ENCODE measurements at places on chromosomes 11 and 22.

DNA sequence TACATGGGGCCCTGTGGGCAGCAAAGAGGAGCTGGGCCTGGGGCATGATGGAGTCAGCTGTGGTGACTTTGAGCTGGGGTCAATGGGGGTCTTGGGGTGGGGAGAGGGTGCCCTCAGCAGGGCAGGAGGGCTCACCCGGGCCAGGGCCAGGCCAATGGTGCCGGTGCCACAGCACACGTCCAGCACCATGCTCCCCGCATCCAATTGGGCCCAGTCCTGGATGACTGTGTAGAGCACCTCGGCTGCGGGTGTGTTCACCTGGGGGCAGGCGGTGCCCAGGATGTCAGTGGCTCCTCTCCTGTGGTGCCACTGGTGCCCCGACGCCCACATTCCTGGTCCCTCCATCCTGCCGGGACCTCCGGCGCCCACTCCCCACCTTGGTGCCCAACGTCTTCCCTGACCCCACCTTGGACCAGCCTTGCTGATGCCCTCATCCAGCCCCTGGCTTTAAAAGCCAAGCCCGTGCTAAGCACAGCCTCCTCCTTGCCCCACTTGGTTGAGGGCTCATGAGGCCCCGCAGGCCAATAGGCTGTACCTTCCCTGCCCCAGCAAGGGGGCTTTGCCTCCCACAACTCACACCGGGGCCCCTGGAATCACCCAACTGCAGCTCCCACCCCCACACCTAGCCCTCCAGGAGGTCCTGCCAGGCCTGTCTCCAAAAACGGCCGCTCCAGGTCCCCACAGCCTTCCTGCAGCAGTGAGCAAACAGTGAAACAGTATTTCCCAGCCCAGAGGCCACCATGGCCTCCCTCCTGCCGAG, 2.2 kb upstream of the RANBP1 start:
- no peak for DNase-seq

DNA sequence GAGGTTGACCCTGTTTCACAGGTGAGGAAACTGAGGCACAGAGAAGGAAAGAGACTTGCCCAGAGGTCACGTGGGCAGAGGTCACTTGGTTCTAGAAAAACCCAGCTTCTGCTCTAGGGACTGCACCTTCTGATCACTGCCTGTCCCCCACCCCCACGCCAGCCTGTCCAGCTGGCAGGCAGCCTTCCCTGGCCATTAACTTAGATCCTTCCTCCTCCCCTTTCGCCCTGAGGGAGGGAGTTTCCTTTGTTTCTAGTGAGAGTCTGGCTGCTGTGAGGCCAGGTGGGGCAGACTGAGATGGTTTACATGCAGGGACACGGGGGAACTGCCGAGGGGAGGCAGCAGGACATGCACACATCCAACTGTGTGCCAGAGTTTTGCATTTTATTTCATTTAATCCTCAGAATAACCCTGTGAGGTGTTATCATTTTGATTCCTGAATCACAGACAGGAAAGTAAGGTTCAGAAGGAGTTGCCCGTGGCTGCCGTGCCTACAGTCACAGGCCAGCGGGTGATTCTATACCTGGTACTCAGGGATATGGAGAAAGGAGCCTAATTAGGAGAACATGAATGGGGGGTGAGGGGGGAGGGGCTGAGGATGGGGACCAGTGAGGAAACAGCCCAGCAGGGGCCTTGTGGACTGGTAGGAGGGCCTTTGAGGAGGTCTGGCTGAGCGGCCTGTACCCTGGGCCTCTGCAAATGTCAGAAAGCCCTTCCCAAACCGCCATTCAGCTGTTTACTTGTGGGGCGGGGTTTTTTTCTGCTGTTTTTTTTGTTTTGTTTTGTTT, 3.4 kb downstream of the FAM83F start:
- no peak for DNase-seq

- DNase-seq: no peak
These were observed 75.2 kb downstream of the CABIN1 start for GRCh38 chr22:24086310-24086709.

DNA sequence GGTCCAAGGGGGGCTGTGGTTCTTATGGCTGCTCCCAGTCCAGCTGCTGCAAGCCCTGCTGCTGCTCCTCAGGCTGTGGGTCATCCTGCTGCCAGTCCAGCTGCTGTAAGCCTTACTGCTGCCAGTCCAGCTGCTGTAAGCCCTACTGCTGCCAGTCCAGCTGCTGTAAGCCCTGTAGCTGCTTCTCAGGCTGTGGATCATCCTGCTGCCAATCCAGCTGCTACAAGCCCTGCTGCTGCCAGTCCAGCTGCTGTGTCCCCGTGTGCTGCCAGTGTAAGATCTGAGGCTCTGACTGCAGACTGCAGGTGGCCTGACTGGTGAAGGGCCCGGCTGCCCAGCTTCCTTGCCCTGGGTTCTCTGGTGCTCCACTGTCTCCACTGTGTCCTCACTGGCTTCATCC, 696 bp downstream of the KRTAP5-5 start:
- DNase-seq: no peak

DNA sequence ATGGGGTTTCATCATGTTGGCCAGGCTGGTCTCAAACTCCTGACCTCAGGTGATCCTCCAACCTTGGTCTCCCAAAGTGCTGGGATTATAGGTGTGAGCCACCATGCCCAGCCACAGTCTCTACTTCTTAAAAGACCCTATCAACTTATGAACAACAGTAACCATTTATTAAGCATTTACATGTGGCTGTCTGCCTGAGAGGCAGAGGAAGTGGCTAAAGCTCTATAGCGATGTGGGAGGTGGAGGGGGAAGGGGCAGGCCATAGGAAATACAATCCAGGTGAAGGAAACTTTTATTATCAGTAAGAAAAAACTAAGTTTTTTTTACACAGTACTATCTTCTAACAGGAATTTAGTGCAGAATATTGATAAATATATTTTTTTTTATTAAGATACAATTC, 87.8 kb upstream of the PHOX2A start:
- DNase-seq: no peak

GRCh38 chr11:59216641-59217564, 4.2 kb upstream of the MPEG1 start:
- DNase-seq: no peak

DNA sequence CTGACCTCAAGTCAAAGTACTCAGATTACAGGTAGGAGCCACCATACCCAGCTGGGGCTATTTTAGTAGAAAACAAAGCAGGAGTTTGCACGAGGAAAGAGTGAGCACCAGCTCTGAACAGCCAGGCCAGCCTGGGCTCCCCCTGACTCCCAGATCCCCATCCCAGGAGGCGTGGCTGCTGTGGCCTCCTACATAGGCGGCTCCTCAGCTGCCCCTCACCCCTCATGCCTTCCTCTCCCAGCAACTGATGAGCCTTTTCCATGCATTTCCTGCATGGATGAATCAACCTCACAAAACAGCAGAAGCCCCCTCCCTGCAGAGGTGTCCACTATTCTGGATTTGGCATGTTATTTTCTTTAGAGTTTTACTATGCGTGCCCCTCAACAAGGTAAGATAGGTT, 10.5 kb upstream of the FLRT1 start:
- no peak for DNase-seq

- DNase-seq: no peak
These were observed 32.2 kb upstream of the GAB2 start for GRCh38 chr11:78449866-78450265.

GRCh38 chr11:72752088-72752914, at the start of gene ARAP1:
Gene ARAP1 (minus strand): TSS chr11:72752408. CDS start chr11:72727128, 25,280 bp downstream.
- DNase-seq: no peak

GRCh38 chr11:33649944-33650343, 50.7 kb downstream of the C11orf91 start:
- DNase-seq: no peak

- no peak for DNase-seq
These were observed 28.0 kb downstream of the OR8D1 start for GRCh38 chr11:124285610-124286344.

- DNase-seq: no peak
These were observed 156.2 kb downstream of the TMEM135 start for GRCh38 chr11:87193756-87194470.

DNA sequence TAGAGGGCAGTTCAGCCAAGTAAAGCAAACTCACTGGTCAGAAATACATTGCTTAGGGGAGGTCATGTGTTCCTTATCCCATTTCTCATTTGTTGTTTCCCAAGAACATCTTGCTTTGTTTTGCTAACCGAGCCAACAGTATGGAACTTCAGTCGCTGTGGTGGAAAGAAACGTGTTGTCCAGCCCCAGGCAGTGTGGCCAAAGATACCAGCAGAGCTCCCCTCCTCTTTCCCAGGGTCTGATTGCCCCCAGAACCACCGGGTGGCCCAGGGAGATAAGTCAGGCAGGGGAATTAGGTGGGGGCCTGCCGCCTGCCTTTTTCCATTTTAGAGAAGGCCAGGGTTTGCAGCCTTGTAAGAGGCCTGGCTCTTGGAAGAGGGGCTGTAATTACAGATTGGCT, 98.7 kb upstream of the CRYBB3 start:
- DNase-seq: no peak

DNA sequence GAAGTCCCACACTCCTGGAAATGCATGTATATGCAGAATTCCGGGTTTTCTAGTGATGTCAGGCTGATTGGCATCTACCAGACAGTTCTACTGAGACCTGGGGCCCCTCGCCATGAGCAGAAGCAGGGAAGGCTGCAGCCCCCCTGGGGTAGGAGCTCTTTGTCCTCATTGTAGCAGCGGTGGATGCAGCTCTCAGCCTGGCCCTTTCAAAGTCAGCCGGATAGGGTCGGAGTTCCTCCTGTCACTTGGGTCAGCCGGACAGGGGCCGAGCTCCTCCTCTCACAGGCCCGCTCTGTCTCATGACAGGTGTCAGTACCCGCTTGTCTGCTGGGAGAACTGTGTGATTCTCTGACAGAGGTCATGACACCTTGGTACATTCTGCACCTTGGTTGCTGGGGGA, 30.0 kb downstream of the MRGPRD start:
- DNase-seq: peak; percentile 60

DNA sequence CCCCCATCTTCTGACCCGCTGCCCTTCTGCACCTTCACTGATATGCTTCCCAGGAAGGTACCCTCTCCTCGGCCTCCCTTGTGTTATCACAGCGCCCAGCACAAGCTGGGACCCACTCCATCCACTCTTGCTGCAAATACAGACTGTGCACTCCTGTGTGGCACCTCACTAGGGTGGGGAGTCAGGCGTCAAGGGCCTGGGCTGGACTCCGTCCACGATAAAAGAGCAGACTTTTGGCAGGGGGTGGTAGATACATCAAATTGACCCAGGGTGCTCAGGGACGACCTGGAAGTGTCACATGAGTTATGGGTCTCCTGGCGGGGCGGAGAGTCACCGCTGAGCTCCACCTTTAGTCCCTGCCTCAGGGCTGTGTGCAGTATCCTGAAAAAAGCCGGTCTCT, 908 bp downstream of the TRPM5 start:
- no peak for DNase-seq

GRCh38 chr11:115122274-115122673, 381.9 kb downstream of the CADM1 start:
- DNase-seq: no peak

- no peak for DNase-seq
These were observed 41.0 kb upstream of the RASSF10 start for GRCh38 chr11:12968101-12968500.

GRCh38 chr22:19346677-19347265, 55.3 kb upstream of the CLTCL1 start:
- DNase-seq: no peak

DNA sequence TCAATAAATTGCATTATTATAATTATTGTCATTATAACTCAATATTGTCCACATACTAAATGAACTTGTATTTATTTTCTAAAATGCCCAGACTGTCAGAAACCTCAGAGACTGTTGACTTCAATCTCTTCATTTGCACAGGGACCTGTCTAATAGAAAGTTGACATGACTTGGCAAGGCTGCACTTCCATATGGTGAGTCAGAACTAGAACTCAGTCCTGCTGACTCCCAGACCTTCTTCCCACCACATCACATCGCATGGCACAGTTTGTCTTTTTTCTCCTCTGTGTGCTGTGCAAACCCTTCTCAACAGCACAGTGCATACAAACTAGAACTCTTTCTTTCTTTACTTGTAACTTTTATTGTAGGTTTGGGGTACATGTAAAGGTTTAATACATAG, 215.1 kb upstream of the BLID start:
- DNase-seq: no peak

GRCh38 chr11:8258289-8258688, 5.4 kb downstream of the LMO1 start:
- no peak for DNase-seq

DNA sequence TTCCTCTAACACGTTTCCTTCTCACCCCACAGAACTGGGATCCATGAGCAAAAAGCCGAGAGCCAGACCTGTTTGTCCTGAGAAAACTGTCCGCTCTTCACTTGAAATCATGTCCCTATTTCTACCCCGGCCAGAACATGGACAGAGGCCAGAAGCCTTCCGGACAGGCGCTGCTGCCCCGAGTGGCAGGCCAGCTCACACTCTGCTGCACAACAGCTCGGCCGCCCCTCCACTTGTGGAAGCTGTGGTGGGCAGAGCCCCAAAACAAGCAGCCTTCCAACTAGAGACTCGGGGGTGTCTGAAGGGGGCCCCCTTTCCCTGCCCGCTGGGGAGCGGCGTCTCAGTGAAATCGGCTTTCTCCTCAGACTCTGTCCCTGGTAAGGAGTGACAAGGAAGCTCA, 24.0 kb downstream of the CD5 start:
- peak; percentile 52 for DNase-seq

DNA sequence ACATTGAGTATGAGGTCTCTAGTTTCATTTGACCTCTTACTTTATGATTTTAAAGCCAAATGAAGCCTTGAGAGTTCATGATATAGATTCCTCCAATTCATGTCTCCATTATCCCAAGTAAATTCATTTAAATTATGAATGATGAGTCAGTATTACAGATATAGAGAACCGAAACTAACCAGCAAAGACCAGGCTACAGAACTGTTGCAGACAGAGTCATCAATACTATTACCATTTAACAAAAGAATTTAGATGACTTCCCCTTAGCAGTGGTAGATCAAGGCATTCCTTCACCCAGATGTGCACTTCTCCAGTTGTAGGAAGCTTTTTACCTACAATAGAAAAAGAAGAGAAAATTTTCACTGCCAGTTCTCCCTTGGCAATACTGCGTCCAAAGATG, 11.8 kb upstream of the CCDC89 start:
- no peak for DNase-seq
